Metanephros (tissue), 2 donors: ENCODE measurements at places on chromosomes 13 and 19. TPM values are rescaled to one million over a fixed set of nuclear protein-coding genes. Genes with fewer than 3 reads are reported as not detected.

B3GNT8 gene
- 8.0 TPM for total RNA-seq

PTPRS gene
- total RNA-seq, result 209 TPM

BLOC1S3 gene
- 6.9 TPM for total RNA-seq

IRGC gene
- total RNA-seq, result not detected

TM9SF2 gene
- 140 TPM for total RNA-seq

ANKLE1 gene
- total RNA-seq, result 2.6 TPM

ICAM4 gene
- total RNA-seq, result 3.0 TPM

PSENEN gene
- total RNA-seq, result 22.9 TPM

CDX2 gene
- not detected for total RNA-seq

ATCAY gene
- 0.53 TPM for total RNA-seq

SIGLEC5 gene
- 0.88 TPM for total RNA-seq

LILRA2 gene
- 1.1 TPM for total RNA-seq

ATP5F1D gene
- total RNA-seq, result 73.6 TPM

EXOC3L2 gene
- total RNA-seq, result 27.9 TPM

FAM83E gene
- 0.88 TPM for total RNA-seq

SLC25A41 gene
- 0.53 TPM for total RNA-seq

EGLN2 gene
- total RNA-seq, result 63.2 TPM

GJB6 gene
- 1.2 TPM for total RNA-seq

NDFIP2 gene
- 46.5 TPM for total RNA-seq

GADD45B gene
- total RNA-seq, result 73.0 TPM

ARHGAP33 gene
- 27.4 TPM for total RNA-seq

TBCB gene
- 89.8 TPM for total RNA-seq

PLD3 gene
- 262 TPM for total RNA-seq

ANGPTL8 gene
- 2.6 TPM for total RNA-seq

LYPD3 gene
- 0.70 TPM for total RNA-seq

LILRB5 gene
- 4.0 TPM for total RNA-seq

SCEL gene
- total RNA-seq, result not detected

PALM gene
- 74.6 TPM for total RNA-seq

CYP4F2 gene
- total RNA-seq, result not detected

ZNF649 gene
- total RNA-seq, result 19.7 TPM

KLK6 gene
- 6.7 TPM for total RNA-seq

PLIN5 gene
- 5.8 TPM for total RNA-seq

PTGIR gene
- total RNA-seq, result 8.3 TPM

SIAH3 gene
- total RNA-seq, result 0.99 TPM

ZNF66 gene
- total RNA-seq, result 10.9 TPM

GFY gene
- total RNA-seq, result not detected

MUC16 gene
- total RNA-seq, result 0.06 TPM

CNFN gene
- total RNA-seq, result 0.76 TPM

FKRP gene
- total RNA-seq, result 17.0 TPM

EHD2 gene
- total RNA-seq, result 46.1 TPM

HSH2D gene
- total RNA-seq, result 2.6 TPM

TEX30 gene
- total RNA-seq, result 9.8 TPM

PINLYP gene
- total RNA-seq, result 9.5 TPM
